ENCODE measurements at places on chromosomes 5 and 9. TPM values are rescaled to one million over a fixed set of nuclear protein-coding genes. Genes with fewer than 3 reads are reported as not detected.

GRCh38 chr5:146698651-146699050 is 179.9 kb downstream of the PPP2R2B start:
- H3K27me3 ChIP-seq = no peaks in the 10 kb centered on the region
- DNase-seq = no peak
- peaks cover 10% of the 10 kb centered on the region for H3K4me1 ChIP-seq
- no peak overlapping the region for H3K4me3 ChIP-seq
- no peaks in the 10 kb centered on the region for H3K36me3 ChIP-seq

The MLLT3 gene
- 11.7 TPM for total RNA-seq

The SHROOM1 gene
- total RNA-seq = 5.1 TPM

DNA sequence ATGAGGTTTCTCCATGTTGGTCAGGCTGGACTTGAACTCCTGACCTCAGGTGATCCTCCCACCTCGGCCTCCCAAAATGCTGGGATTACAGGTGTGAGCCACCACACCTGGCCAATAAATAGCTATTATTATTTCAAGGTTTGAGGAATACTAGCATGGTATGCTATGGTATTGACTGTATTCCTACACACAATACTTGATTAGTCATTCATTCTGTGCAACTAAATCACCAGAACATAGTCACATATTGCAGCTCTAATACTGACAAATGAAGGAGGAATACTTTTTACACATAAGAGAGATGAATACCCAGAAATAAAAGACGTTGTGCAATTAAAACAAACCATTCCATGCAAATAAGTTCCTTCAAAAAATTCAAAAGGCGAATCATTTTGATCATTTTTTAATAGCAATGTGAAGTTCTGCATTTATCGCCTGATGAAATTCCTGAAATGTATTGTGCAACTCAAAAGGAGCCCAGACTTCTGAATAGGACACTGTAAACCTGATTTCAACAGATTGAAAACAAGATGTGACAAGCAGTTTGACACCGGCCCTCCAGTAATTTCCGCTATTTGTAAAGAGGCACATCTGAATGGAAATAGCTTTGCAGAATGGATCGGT is 687.4 kb upstream of the SEMA6A start:
- peaks cover 14% of the 10 kb centered on the region for H3K36me3 ChIP-seq
- peaks cover 14% of the 10 kb centered on the region for H3K4me1 ChIP-seq
- H3K27me3 ChIP-seq = no peaks in the 10 kb centered on the region
- no peak for DNase-seq

DNA sequence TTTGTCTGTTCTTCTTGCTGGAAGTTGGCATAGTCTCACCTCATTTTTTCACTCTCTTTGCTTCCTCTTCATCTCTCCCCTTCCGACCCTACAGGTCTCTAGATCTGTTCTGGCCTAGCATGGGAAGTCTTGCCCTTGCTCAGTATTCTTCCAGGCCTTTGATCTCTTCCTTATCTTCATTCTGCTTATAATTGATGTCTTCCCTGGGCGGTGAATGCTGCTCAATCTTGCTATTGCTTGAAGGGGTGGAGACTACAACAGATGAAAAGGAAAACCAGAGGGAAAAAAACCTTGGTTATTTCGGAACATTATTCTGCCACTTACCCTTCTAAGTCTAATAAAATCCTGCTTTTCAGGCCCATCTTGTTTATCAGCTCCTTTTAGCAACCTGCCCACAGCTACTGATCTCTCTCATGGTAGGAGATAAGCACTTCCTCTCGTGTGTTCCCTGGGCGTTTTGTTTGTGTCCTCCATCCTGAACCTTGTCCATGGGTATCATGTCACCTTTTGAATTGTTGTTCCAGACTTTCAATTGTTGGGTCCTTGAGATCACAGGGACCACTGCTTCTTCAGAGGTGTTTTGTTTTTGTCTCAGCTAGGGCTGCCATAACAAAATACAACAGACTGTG is 375.6 kb downstream of the ADGRV1 start:
- no peak for DNase-seq
- H3K27ac ChIP-seq = no peak overlapping the region
- H3K27me3 ChIP-seq = no peaks in the 10 kb centered on the region
- peaks cover 5% of the 10 kb centered on the region for H3K4me1 ChIP-seq

DNA sequence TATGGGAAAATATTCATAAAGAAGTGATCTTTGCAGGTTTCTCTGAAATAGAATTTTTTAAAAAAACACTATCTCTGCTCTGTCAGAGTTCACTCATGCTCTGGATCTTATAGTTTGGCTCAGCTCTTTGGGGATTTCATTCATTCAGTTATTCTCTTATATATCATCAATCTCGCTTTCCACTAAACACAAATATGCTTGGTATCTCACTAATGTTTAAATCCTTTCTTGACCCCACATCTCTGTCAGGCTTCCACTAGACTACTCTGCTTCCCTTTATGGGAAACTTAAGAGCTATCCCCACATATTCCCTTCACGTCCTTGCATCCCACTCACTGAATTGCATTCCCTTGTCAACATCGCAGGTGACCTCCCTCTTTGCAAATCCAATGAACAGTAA is 396.1 kb downstream of the ENC1 start:
- no peaks in the 10 kb centered on the region for H3K36me3 ChIP-seq
- no peak overlapping the region for H3K27ac ChIP-seq
- no peaks in the 10 kb centered on the region for H3K4me1 ChIP-seq
- no peak overlapping the region for H3K4me3 ChIP-seq
- no peaks in the 10 kb centered on the region for H3K27me3 ChIP-seq

DNA sequence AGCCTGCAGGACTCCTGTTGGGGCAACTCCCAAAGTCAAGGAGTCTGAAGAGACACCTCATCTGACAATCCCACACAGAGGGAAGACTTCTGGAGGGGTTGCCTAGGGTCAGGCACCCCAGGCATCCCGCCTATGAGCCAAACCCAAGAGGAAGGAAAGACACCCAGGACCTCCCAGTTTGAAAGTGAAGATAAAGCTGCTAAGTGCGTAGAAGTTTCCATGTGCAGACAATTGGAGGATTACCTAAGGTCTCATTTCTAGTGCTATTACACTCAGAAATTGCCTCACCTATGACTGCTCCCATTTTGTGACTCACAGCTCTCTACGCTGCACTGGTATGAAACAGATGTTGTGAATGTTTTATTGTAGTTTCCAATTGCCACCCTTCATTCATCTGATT is 322.9 kb downstream of the SLIT3 start:
- no peaks in the 10 kb centered on the region for H3K4me1 ChIP-seq
- H3K27ac ChIP-seq = no peak overlapping the region
- H3K36me3 ChIP-seq = no peaks in the 10 kb centered on the region
- no peak overlapping the region for H3K4me3 ChIP-seq
- no peaks in the 10 kb centered on the region for H3K27me3 ChIP-seq
- no peak for DNase-seq

The PCDHGB5 gene
- 9.3 TPM for total RNA-seq

DNA sequence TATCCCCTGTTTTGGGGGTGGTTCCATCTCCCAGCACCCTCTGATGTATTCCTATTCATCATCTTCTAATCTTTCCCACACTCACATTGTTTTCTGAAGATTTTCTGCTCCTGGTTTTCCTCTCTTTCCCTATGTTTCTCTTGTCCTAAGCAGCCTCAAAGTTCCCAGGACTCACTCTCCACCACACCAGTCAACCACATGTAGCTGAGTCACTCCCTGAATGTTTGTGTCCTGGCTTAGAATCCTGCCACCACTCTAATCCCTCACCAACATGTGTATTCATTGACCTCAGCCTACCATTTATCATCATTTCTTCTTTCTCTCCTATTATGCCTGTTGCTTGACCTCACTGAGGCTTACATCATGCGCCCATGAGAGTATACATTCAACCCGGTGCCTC is 282.4 kb upstream of the ADAMTS16 start:
- no peaks in the 10 kb centered on the region for H3K27me3 ChIP-seq
- no peaks in the 10 kb centered on the region for H3K36me3 ChIP-seq
- no peaks in the 10 kb centered on the region for H3K4me1 ChIP-seq
- no peak overlapping the region for H3K4me3 ChIP-seq
- H3K27ac ChIP-seq = no peak overlapping the region

- no peaks in the 10 kb centered on the region for H3K27me3 ChIP-seq
- H3K36me3 ChIP-seq = peaks cover 7% of the 10 kb centered on the region
- no peaks in the 10 kb centered on the region for H3K4me1 ChIP-seq
- H3K27ac ChIP-seq = no peak overlapping the region
Measured at GRCh38 chr9:14813336-14814248, 91.1 kb upstream of the CER1 start.

- H3K4me1 ChIP-seq = no peaks in the 10 kb centered on the region
- no peak overlapping the region for H3K27ac ChIP-seq
- DNase-seq = no peak
- H3K27me3 ChIP-seq = no peaks in the 10 kb centered on the region
- no peak overlapping the region for H3K4me3 ChIP-seq
Measured at GRCh38 chr9:110356639-110357395, 19.2 kb upstream of the TXNDC8 start.

- H3K36me3 ChIP-seq = no peaks in the 10 kb centered on the region
- H3K27me3 ChIP-seq = no peaks in the 10 kb centered on the region
- DNase-seq = no peak
- H3K27ac ChIP-seq = peak overlapping the region; percentile 48
Measured at GRCh38 chr5:177077335-177077734, 9.4 kb upstream of the FGFR4 start.

GRCh38 chr5:2556375-2556966 is 195.0 kb downstream of the IRX2 start:
- H3K4me1 ChIP-seq = no peaks in the 10 kb centered on the region
- H3K27me3 ChIP-seq = no peaks in the 10 kb centered on the region
- no peak overlapping the region for H3K4me3 ChIP-seq
- no peak for DNase-seq
- no peak overlapping the region for H3K27ac ChIP-seq

The FRRS1L gene
- total RNA-seq = 4.4 TPM

The C5orf58 gene
- total RNA-seq = not detected

The PCDHGC5 gene
- 4.0 TPM for total RNA-seq

DNA sequence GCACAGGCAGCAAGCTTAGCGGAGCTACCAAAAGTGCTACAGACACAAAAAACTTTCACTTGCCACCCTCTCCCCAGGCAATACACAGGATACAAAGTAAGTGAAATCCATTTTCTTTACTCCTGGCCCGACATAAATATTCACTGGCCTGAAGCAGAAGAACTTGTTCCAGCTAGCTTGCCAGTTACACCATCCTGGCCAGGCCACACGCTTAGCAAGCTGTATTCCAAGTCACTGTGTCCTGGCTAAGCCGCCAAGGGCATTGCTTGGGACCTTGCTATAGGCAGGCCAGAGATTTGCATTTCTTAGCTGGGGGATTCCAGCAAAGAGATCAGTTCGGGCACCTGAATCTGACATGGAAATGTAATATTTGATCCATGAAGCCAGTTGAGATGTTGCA is 71.0 kb upstream of the SLC1A3 start:
- no peaks in the 10 kb centered on the region for H3K27me3 ChIP-seq
- no peak overlapping the region for H3K27ac ChIP-seq
- H3K4me1 ChIP-seq = no peaks in the 10 kb centered on the region
- H3K4me3 ChIP-seq = no peak overlapping the region

GRCh38 chr9:99105152-99106043 is 485 bp downstream of the TGFBR1 start:
- DNase-seq = peak; percentile 83
- no peaks in the 10 kb centered on the region for H3K36me3 ChIP-seq
- peak overlapping the region; percentile 93 for H3K4me3 ChIP-seq
- peaks cover 48% of the 10 kb centered on the region for H3K4me1 ChIP-seq

DNA sequence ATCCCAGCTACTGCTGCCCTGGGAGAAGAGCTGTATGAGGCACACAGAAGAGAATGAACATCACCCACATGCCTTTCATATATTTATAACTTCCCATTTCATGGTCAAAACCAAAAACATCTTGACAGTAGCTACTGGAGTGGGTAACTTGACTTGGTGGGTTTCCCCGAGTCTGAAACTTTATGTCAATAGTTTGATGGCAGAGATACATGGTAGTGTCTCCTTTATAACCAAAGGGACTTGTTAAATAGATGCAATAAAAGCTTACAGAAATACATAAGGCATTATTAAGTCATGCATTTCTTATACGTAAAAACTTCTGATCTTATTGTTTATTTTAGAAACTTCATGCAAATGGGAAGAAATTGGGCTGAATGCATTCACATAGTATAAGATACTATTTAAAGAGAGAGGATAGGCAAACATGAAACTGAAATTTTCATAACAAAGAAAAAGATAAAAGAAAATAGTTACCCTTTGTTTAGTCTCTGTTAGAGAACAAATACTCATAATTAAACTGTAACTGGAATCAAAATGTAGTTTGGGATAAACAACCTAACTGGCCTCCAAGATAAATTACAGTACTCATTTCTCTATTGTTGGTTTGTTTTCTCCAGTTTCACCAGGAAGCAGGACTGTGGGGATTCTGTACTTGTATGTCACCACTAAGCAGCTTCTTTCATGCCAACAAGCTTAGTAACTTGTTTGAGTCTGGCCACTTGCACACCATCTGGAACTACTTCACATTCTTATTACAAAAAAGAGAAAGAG is 459.3 kb upstream of the MEF2C start:
- no peak for DNase-seq
- H3K27me3 ChIP-seq = no peaks in the 10 kb centered on the region
- no peak overlapping the region for H3K27ac ChIP-seq
- no peak overlapping the region for H3K4me3 ChIP-seq

DNA sequence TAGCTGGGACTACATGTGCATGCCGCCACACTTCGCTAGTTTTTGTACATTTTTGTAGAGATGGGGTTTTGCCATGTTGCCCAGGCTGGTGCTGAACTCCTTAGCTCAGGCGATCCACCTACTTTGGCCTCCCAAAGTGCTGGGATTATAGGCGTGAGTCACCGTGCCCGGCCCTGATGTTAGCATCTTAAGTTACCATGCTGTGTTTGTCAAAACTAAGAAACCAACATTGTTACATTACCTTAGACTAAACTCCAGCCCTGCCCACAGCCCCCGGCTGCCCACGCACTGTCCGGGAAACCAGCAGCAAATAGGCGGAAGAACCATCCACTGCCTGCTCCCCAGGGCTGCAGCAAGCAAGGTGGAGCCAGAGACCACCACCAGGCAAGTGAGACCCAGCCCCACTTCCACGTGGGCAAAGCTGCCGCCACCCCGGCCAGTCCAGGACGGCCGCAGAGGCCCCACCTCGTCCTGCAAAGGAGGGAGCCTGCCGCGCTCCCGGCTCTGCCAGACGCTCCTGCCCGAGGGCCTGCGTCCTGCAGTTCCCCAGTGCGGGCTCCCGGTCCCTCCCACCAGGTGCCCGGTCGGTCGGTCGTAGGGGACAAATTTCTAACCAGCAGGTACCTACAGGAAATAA is 35.7 kb upstream of the TXN start:
- H3K27ac ChIP-seq = no peak overlapping the region
- no peaks in the 10 kb centered on the region for H3K4me1 ChIP-seq
- H3K4me3 ChIP-seq = no peak overlapping the region
- H3K27me3 ChIP-seq = peaks cover 2% of the 10 kb centered on the region

Data from glutamatergic neuron (in vitro differentiated cells).